Stimulated activated CD4-positive, alpha-beta T cell treated with anti-CD3 and anti-CD28 coated beads, Interleukin-12 subunit alpha, Interleukin-12 subunit beta, amount 100 ng/mL, for 24 hours (primary cell): ENCODE measurements at places on chromosomes 3 and 15.

DNA sequence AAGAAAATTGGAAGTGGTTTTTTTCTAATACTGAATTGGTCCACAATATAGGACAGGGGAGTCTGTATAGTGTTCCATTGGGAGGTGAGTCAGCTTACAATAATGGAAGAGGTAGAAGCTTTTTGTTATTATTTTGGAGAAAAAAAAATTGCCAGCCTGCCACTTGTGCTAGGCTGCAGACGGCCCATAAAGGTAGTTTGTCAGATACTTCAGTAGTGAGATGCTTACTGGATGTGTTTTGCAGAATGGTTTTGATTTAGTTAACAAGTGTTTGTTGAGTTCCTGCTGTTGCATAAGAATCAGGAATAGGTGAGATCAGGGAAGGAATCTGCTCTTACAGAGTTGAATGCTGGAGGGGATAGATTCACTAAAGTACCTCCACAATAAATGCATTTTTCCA is 1.0 kb downstream of the DTWD1 start:
- no peak for DNase-seq

GRCh38 chr15:62899090-62899493 is 143.5 kb upstream of the TPM1 start:
- DNase-seq, result no peak

DNA sequence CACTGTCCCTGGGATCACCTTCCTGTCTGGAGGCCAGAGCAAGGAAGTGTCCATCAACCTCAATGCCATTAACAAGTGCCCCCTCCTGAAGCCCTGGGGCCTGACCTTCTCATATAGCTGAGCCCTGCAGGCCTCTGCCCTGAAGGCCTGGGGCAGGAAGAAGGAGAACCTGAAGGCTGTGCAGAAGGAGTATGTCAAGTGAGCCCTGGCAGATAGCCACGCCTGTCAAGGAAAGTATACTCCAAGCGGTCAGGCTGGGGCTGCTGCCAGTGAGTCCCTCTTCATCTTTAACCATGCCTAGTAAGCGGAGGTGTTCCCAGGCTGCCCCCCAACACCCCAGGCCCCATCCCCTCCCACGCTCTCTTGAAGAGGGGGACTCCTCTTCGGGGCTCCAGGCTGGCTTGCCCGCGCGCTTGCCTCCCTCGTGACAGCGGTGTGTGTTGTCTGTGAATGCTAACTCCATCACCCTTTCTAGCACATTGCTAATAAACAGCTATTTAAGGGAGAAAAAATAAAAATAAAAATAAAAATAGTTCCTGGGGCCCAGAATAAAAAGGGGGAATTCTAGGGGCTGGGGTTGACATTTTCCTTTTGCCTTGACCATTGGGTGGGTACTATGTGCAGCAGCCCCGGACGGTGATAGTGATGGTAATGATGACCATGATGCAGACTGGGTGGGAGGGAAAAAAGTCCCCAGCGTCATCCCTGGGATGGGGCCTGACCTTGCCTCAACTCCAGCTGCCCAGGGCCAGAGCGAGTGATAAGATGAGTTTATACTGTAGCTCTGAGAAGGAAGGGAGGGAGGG is 3.3 kb upstream of the ALAS1 start:
- no peak for DNase-seq

- DNase-seq, result no peak
These were observed at the start of gene DNAH1 for GRCh38 chr3:52315977-52316764. TSS of gene DNAH1 (plus strand) at chr3:52316319. CDS start at chr3:52322443, 6,124 bp downstream.

GRCh38 chr3:16548721-16549120 is 35.2 kb upstream of the RFTN1 start:
- no peak for DNase-seq

DNA sequence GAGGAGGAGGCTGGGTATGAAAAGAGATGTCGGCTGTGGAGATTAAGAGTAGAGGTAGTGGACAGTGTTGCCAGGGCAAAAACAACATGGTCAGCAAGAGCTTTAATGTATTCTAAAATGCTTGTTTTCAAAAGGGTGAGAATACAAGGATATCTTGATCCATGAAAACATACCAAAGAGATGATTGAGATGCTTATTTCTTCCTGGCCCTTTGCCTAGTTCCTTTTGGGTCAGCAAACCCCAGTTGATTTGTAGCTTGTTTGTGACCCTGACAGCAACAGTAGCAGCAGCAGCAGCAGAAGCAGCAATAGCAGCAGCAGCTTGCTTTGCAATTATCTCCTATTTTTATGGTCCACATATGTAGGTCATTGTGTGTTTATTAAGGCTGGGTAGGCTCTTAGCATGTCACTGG is 337.3 kb downstream of the LPP start:
- DNase-seq, result no peak

DNA sequence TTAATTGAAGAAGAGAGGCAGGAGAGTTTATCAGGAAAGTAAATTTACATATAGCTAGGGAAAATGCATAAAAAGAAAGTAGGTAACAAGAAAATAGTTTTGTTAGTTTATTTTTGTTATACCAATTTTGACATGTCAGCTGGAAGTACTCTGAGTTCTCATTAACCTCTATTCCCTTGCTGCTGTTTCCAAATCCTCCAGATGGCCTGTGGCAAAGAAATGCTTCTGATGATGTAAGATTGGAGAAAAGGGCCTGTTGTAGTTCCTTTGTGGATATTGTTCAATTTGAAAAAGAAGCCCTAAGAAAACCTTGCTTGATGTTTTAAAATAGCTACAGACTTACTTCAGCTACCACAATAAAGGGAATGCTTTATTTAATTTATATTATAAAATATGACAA is 192.9 kb upstream of the SLITRK3 start:
- no peak for DNase-seq

- no peak for DNase-seq
These were observed 35.1 kb upstream of the CCDC80 start for GRCh38 chr3:112675943-112676535.

DNA sequence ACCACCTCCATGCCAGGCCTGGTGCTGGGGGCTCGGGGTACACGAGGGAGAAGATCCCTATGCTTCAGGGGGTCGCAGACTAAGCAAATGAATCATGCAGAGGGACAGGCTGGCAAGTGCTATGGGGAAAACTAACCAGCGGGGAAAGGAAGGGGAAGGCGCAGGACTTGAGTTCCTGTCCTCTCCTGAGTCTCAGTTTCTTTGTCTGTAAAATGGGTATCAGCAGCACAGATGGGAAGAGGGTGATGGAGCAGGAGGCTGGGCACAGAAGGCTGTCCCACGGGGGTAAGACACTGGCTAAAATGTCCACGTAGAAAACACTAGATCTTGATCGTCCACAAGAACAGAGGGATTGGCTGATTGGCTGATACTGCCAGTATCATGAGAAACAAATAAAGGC is 39.8 kb downstream of the RGMA start:
- no peak for DNase-seq

DNA sequence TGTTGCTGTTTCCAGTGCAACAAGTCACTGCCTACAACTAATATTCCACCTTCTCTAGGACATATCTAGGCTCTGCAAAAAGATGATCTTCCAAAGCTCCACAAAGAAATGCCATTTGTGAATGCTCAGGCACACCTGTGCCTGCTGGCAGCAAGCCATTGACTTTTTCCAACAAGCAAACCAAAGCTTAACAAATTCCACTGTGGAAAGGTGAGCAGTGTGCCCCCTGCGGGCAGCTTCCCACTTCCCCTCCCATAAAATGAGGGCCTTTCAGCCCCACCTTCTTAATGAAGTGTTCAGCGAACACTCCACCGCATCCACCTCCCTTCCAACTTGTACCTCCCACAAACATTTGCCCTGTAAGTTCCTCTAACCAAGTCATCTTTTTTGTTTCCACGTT is 157.5 kb upstream of the SLC24A5 start:
- no peak for DNase-seq

DNA sequence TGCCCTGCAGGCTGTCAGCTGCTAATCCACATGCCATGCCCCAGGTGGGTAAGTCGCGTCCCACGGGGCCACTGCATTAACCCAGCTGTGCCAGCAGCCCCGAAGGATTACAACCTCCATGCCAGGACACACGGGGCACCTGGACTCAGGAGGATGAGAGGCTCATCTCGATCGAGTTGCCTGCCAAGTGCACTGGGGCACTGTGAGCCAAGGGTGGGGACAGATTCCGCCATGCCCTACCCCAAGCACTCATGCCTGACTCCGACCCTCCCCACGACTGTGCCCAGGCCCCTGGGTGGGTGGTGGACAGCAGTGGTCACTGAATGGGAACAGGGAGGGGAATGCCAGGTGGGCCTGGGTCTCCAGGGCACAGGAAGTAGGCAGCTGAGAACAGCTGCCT is 20.7 kb upstream of the SNRPA1 start:
- DNase-seq, result no peak

- no peak for DNase-seq
These were observed 61.1 kb downstream of the GRIP2 start for GRCh38 chr3:14478956-14479550.

GRCh38 chr15:69237718-69238117 is 61.0 kb upstream of the PAQR5 start:
- no peak for DNase-seq

DNA sequence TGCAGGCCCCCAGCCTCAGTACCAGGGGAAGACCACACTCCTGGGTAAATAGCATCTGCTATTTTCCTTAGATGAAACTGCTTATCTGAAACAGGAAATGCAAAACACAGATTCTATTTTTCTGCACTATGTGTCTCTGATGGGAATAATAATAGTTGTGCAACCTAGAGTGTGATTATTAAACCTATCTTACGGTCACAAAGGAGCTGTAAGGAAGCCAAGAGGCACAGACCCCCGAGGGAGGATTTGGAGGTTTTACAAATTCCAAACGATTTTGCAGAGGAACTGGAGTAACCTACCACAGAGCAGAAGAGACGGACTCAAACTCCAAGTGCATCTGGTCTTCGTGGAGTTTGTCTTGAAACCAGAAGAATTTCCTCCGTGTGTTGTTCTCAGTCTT is 14.1 kb upstream of the APOD start:
- no peak for DNase-seq

- no peak for DNase-seq
These were observed 50.8 kb downstream of the CPN2 start for GRCh38 chr3:194300382-194300758.

GRCh38 chr3:161682715-161683114 is 186.1 kb downstream of the OTOL1 start:
- no peak for DNase-seq

DNA sequence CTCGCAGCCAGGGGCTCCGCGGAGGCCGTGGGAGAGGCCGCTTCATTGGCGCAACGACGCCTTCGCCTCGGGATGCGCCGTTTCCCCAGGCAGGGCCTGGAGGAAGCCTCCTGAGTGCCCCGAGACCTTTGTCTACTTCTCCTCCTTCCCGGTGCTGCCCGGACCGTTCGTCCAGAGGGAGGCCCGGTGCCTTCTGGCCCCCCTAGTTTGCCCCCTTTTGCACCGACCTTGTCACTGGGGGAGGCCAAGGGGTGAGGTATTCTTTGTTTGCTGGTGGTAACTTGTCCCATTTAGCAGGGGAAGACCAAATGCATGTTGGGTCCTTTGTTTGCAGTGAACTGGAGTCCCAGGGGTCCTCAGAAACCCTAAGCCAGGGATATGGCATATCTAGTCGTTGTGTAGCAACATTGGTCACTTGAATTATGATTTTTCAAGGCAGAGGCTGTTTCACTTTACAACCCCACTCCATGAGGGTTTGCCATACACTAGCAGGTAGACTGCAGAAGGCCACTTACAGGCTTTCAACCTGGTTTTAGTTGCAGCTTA is 615 bp downstream of the DHX30 start:
- no peak for DNase-seq

- no peak for DNase-seq
These were observed 59.3 kb downstream of the NR1D2 start for GRCh38 chr3:24004171-24004938.

DNA sequence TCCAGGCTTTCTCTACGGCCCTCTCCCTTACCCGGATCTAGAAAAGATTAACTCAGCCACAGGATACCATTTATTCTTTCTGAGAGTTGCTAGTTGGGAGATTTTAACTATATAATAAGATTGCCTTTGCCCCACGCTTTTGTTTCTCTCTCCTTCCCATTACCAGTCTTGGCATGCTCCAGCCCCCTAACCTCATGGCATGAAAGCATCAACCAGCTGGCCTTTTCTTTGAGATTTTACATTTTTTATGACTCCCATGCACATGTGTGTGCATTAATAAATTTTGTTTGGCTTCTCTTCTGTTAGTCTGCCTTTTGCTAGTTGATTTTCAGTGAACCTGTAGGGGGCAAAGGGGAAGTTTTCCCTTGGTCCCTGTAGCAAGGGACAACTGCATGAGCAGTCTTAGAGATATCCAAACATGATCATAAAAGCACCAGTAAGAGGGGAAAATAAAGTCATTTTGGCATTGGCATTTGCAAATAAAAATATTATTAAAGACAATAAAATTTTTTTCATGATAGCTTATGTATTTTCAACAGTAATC is 73.6 kb downstream of the OXSM start:
- DNase-seq, result no peak

GRCh38 chr3:38164643-38164951 is 740 bp upstream of the OXSR1 start:
- DNase-seq, result no peak

GRCh38 chr3:196111939-196112386 is 30.1 kb upstream of the TFRC start:
- no peak for DNase-seq

- DNase-seq, result no peak
These were observed 259.9 kb downstream of the ARPP21 start for GRCh38 chr3:35899245-35899644.

- no peak for DNase-seq
These were observed 11.1 kb downstream of the ARHGAP31 start for GRCh38 chr3:119305286-119305685.

- no peak for DNase-seq
These were observed 40.3 kb downstream of the CDAN1 start for GRCh38 chr15:42696626-42697025.

DNA sequence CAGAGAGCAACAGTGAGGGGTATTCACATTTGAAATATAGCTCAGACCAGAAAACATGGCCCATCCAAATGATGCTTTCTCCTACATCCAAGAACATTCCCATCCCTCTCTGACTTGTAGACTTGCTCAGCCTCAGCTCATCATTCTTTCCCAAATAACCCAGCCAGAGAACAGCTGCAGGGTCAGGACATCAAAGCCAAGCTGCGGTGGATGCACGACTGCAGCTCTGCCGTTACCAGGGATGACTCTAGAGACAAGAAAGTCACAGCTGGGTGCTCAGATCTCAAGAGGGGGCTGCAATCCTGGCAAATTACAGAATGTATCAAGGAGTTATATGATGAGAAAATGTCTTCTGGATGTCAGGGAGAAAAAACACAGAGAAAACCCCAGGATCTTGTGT is 944.3 kb downstream of the NTRK3 start:
- DNase-seq, result no peak

- DNase-seq, result no peak
These were observed 238.3 kb downstream of the NLGN1 start for GRCh38 chr3:173635826-173636225.

DNA sequence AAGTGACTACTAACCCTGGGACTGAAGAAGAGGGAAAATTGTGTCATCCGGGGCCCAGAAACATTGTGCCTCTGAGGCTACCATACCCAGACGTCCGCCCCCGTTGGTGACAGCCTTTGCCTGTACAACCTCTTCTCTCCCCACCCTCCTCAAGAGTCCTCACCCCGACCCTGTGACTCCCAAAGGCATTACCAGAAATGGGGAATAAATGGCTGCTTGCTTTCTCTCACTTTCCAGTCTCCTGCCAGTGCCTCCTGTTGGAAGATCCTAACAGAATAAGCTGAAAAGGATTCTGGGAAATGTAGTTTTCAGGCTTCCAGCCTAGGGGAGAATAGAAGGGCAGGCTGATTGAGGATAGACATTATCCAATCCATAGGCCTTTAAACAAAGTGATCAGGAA is 30.8 kb upstream of the SLC25A36 start:
- DNase-seq, result no peak
